ENCODE measurements at places on chromosomes 1 and 21.

DNA sequence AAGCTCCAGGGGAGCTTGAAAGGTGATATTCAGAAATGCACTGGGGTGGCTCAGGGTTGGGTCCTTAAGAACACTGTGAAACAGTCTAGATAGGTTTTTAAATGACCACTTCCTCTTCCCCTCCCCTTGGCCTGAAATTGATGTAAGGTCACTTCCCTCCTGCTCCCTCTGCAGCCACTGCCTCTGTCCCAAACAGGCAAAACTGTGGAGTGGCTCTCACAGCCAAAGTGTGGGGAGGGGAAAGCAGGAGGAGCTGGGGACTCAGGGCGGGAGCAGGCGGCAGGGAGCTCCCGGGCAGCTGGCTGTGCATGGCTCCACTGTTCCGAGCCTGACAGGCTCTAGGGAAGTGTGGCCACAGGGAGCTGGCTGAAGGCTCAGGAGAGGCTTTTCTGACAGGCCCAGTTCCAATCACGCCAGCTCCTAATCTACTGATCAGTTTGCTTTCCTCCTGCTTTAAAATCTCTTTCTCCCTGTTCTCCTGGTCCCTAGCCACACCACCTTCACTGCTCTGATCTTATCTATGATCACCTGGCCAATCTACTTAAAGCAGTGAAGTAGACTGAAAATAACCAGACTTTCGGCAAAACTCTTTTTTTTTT lies 5.1 kb upstream of the CSRP1 start:
- DNase-seq: no peak

GRCh38 chr1:183630748-183631147 lies 4.8 kb downstream of the ARPC5 start:
- no peak for DNase-seq

GRCh38 chr21:44423312-44423821 lies 31.9 kb upstream of the LRRC3 start:
- DNase-seq: no peak

- DNase-seq: no peak
These were observed 101.5 kb downstream of the C1orf94 start for GRCh38 chr1:34278211-34278610.

DNA sequence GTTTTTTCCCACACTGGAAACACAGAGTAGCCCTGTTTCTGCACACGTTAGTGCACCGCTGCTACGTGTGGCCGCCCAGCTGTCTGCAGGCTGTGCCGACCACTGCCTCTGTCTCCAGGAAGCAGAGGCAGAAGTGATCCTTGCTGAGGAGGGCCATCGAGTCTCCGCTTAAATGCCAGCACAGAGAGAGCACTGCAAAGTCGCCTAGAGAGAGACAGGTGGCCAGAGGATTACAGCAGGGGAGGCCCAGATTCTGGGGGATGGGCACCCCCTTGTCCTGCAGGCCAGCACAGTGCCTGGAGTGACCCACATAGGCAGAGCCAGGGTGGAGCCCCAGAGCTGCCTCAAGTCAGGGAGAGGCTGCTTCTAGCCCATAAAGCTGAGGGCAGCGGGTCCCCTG lies 6.1 kb downstream of the TPRG1L start:
- no peak for DNase-seq

DNA sequence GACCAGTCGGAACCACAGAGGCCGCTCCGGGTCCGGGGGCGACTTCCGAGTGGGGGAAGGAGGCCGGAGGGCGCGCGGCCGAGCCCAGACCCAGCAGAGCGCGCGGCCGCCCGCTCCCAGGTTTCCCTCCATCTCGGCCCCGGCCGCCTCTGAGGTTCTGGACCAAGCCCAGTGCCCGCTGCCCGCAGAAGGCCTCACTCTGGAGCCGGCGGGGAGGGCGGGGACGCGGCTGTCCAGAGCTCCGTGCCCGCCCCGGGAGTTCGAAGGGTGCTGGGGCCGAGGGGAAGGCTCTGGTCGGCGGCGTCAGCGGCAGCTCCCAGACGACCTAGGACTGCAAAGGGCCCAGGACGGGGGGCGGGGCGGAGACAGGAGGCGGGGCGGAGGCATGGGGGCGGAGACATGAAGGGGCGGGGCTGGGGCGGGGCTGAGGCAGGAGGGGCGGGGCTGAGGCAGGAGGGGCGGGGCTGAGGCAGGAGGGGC lies 48.0 kb upstream of the SLC19A1 start:
- DNase-seq: no peak

DNA sequence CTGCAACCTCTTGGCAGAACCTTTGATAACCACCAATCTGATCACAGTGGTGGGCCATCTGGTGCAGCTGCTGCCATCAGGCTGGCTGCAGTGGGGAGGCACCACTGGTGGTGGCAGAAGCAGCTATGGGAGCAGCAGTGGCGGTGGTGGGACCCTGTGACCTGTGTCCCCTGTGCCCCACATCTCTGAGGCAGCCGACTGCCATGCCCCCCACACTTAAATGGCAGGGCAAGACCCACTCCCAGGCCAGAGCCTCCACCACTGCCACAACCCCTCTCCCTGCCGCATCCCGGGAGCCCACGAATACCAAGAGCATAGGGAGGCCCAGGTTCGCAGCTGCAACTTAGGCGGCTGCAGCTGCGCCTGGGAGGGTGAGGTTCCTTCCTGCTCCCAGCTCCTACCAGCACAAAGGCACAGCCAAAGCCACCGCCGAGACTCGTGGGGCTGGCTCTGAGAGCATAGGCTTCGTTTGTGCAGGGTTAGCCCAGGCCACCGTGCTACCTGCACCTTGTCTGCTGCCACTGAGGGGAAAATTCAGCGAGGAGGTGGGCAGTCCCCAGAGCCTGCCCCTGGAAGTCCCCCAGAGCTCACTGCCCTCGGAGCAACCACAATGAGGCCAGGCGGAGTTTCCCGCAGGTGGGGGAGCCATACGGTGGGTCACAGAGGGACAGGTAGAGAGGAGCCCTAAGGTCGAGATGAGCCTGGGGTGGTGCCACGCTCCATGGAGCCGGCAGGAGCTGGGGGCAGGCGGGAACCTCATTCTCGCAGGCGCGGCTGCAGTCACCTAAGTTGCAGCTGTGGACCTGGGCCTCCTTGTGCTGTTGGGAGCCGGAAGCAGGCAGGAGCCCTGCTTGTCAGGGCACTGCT lies 518.7 kb downstream of the RWDD3 start:
- DNase-seq: no peak

GRCh38 chr1:15180189-15180588 lies 26.6 kb downstream of the TMEM51 start:
- DNase-seq: no peak

GRCh38 chr1:194273660-194274059 lies 1087.2 kb upstream of the B3GALT2 start:
- DNase-seq: no peak

- no peak for DNase-seq
These were observed 595 bp downstream of the AK2 start for GRCh38 chr1:33036051-33036525.

DNA sequence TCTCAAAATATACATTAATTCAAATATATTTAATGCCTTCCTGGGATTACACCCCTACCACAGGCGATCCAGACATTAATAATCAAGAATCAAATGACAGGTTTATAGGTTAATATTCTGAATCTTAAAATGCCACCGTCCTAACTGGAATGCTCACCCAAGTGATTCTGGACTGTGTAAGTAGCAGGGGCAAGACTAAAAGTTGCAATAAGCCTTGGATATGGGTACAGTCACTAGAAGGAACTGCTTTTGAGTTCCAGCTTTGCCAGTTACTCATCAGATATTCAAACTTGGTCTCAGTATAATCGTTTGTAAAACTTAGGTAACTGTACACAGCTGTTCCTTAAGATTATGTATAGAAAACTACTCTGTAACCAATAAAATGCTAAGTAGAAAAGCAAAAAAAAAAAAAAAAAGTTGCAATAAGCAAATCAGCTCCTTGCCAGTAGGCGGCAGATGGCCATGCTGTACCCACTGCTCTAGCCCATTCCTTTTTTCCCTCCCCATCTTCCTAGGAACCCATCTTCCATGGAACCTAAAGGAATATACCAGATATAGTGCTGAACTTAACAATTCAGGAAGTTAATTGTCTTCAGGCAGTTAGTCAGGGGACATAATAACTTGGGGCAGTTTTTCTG lies 10.5 kb downstream of the RO60 start:
- DNase-seq: no peak

GRCh38 chr1:220353229-220354012 lies 81.2 kb upstream of the RAB3GAP2 start:
- no peak for DNase-seq

DNA sequence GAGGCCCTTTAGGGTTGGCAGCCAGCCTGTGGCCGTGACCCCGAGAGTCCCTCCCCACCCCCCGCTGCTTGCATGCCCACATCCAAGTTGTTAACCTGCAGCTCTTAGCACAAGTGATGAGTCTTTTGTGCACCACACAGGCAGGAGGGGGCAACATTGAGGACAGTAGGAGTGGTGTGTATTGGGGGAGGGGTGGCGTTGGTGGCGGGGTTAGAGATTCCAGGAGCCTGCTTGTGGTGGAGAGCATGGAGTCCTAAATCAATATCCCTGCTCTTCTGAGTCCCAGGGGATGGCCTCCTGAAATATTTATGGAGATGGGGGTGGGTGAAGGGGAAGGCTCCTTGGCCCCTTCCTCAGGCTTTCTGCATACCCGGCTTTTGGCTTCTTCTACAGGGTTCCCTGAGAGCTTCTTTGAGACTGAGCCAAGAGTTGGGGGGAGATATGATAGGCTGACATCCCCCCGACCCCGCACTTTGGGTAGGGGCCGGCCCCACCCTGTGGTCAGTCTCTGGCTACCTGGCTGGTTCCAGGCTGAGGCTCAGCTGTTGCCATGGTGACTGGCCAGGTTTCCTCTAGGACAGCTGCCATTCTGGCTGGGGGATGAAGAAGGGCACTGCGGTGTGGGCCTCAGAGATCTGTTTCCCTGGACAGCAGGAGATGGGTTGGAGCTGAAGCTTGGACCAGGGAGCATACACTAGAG lies 5.0 kb downstream of the CHRNB2 start:
- no peak for DNase-seq

DNA sequence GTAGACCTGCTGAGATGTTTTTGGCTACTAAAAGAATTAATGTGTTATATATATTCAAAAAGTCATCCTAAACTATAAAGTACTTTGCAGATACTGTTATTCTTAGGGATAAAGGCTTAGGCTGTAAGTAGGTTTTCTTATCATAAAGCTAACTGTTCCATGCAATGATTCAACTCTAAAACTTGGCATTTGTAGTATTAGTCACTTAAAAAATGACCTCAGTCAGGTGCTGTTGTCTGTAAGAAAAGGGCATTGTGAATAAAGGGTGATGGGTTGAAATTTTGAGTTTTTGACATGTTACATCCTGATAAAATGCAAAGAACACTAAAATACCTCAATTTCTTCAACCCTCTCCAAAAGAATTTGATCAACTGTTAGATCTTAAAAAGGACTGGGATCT lies 32.9 kb downstream of the ADCY10 start:
- DNase-seq: no peak

GRCh38 chr1:80836505-80836904 lies 964.2 kb upstream of the ADGRL2 start:
- DNase-seq: no peak

DNA sequence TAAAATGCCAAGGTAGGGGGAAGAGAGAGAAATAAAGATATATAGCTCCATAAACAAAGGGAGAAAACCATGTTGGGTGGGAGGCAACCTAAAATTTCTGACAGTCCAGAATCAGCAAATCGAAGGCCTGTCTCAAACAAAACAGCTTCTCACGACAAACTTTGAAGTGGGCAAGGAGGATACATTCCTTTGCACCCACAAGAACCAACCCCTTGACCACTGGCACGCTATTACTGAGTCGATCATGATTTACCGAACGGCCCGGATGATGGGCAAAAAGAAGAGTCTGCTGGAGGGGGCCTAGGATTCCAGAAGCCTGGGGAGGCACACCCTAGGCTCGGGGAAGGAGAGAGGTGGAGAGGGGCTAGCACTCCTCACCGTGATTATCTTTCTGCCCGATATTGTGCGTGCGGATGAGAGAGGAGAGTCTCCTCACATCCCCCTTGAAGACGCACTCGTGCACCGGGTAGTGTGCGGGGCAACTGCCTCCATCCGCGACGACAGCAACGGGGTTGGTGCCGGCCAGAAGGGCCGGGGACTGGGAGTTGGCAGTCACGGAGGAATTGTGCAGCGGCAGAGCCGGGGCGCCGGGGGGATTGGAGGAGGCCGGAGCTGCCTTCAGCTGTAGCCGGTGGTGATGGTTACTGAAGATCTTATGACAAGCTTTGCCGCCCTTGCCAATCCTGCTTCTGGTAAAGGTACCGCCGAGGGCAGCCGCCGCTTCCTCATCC lies 756 bp downstream of the ANKRD13C start:
- no peak for DNase-seq

GRCh38 chr1:234748713-234749112 lies 138.7 kb upstream of the IRF2BP2 start:
- no peak for DNase-seq

GRCh38 chr21:41749286-41749685 lies 17.6 kb downstream of the RIPK4 start:
- DNase-seq: no peak

GRCh38 chr1:235336903-235337302 lies 8.5 kb downstream of the GGPS1 start:
- DNase-seq: no peak

GRCh38 chr1:230309646-230310177 lies 116.4 kb downstream of the PGBD5 start:
- no peak for DNase-seq

DNA sequence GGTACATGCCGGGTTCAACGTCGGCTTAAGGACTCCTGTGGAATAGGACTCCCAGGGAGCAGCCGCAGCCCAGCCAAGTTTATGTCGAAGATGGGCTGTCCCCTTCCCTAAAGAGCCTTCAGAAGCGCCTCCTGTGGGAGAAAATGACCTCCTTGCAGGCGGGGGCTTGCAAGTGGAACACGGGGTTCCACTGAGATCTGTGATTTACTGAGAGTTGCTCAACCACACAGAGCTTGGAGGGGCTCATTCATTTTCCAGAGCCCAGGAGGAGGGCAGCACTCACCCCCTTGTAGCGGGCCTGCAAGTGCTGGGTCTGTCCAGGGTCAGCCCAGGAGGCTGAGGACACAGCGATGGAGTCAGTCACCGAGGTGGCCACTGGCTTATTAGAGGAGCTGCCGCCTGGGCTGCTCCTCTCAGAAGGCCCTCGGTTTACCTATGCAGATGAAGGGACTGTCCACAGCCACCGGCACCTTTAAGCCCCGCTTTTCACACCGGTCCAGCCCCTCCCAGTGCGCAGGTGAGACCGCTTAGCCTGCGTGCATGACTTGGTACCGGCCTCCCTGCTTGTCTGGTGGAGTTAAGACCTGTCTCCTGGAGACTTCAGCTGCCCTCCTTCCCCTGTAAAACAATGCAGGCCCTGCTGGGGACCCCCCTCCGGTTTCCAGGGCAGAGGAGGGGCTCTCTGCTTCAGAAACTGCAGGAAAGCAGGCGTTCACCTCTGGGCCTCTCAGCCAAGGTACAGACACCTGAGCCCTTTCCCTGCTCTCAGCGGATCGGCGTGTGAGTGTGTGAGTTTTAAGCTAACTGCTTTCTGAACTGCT lies 57.5 kb downstream of the ATP5PO start:
- no peak for DNase-seq

GRCh38 chr21:39125752-39126485 lies 57.3 kb downstream of the PSMG1 start:
- DNase-seq: peak; percentile 14

DNA sequence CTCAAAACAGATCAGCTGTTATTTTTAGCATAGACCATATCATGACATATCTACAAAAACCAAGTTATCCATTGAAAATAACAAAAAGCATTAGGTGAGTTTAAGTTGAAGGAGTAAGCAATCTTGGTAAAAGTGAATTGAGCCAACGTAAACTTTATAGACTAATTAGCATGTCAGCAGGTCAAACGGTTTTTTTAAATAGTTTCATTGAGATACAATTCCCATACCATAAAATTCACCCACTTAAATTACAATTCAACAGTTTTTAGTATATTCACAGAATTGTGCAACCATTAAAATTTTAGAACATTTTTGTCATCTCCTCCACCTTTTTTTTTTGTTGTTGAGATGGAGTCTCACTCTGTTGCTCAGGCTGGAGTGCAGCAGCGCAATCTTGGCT lies 92.1 kb downstream of the TGFBR3 start:
- no peak for DNase-seq
